ENCODE measurements at places on chromosomes 13 and 19. TPM values are rescaled to one million over a fixed set of nuclear protein-coding genes. Genes with fewer than 3 reads are reported as not detected.

Gene ODAD3
- 0.30 TPM for total RNA-seq

Gene MBD3L3
- not detected for total RNA-seq

Gene CD70
- 14.7 TPM for total RNA-seq

Gene CNN1
- total RNA-seq: not detected

Gene FAM216B
- not detected for total RNA-seq

Gene CALR3
- not detected for total RNA-seq

- DNase-seq: no peak
These were observed 15.6 kb downstream of the RHPN2 start for GRCh38 chr19:33048806-33049676.

GRCh38 chr19:8705742-8706141 is 7.1 kb upstream of the ACTL9 start:
- DNase-seq: no peak

DNA sequence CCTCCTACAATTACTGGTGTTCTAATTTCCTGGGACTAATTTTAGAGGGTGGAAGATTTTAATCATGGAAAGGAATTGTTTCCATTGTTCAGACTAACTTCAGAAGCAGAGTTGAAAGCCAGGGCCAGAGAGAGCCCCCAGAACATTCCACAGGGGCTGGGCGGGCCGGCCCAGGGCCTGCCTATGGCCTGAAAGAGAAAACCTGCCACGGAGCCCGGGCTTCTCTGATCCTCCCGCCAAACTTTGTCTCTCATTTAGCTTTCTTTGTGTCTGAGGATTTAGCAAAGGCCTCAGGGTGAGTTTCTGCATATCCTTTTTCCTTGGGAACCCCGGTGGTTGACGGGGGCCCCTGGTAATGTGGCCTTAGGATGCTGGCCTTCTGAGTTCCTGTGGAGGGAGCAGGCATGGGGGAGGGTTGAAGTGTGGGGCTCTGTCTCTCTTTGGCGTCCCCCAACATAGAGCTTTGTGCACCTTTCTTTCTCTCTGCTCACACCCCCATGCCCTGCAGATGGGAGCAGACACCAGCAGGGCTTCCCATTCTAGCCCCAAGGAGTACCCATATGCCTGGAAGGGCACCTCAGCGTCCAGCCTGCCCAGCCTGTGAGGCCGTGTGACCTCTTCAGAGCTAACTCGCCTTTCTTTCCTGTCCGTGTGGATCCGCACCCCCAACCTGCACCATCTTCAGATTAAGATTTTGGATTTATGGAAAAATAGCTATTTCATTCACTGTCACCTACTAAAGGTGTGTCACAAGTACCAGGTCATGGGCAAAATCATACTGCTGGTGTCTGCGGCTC is 539.5 kb downstream of the FGF9 start:
- no peak for DNase-seq

- DNase-seq: no peak
These were observed 943 bp downstream of the GJB6 start for GRCh38 chr13:20230913-20231838.

GRCh38 chr19:16366433-16367260 is 42.0 kb downstream of the KLF2 start:
- no peak for DNase-seq

DNA sequence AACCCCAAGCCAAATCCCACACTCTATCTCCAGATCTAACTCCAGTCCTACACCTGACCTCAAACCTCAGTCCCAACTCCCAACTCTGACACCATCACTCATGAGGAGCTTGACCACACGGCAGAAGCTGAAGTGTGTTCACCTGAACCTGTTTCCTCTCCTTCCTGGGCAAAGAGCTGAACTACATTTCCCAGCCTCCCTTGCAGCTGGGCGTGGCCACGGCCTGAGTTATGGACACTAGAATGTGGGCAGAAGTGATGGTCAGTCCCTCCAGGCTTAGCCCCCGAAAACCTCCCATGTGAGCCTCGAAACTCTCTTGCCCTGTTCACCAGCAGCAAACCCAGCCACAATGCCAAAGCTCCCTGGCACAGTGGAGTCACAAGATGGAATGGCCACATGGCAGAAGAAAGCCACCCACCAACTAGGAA is 19.5 kb upstream of the MEIS3 start:
- DNase-seq: peak; percentile 35

DNA sequence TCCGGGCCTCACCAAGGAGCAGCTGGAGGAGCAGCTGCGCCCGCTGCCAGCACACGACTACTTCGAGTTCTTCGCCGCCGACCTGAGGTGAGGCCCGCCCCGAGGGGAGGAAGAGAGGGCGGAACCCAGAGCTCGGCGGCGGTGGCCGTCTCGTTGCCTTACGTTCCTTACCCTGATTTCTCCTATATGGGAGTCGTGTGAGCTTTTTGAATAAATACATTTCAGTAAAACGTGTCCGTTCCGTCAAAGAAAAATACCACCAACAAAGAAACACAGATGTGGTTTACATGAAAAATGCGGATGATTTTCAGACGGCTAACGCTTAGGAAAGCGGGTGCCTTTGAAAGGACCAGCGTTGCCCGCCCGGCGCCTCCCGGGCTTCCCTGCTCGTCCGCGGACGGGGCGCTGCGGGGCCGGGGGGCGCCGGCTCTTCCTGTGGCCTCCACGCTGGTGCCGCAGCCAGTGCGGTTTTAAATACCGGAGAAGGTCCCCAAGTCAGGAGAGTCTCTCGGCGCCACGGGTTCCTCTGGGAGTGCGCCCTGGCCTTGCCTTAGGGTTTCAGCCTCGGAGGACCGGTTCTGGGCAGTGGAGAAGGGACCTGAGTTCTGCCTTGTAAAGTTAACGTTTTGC is 755 bp downstream of the UPF3A start:
- peak; percentile 79 for DNase-seq

GRCh38 chr13:51303063-51303552 is 36.4 kb upstream of the SERPINE3 start:
- no peak for DNase-seq

GRCh38 chr13:43493496-43494000 is 293.2 kb downstream of the ENOX1 start:
- DNase-seq: no peak

GRCh38 chr19:6318772-6319171 is 14.6 kb downstream of the ACER1 start:
- peak; percentile 4 for DNase-seq

DNA sequence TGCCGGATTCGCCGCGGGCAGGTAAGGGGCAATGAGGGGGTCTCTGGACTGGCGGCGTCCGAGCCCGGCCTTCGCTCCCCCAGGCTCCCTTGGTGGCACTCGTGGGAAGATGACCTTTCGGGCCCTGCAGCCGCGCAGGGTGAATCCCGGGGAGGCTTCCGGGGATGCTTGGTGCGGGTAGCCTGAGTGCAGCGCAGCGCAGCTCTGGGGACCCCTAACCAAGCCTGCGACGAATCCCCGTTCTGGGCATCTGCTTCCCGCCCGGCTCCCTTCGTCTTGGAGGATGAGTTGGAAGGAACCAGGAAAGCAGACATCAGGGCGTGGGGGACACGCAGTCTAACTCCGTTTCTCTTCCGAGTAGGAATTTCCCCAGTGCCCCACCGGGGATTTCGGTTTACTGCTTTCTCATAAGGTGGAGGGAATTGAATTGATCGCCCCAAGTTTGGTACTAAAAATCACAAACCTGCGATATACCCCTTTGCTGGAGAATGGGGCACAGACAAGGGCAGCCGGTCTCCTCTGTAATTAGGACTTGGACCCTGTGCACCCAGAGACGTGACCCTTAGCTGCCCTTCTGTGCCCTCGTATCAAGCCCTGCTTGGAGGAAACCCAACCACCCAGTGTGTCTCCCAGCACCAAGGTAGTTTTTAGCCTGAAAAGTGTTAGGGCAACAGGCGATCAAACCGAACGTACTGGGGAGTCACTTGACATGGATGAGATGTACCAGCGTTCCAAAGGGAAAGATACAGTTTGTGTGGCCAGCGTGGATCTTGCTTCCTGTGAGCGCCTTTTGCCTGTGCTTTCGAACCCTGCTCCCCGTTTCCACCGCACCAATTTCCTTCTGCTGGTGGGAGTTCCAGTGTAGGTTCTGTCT is 1.0 kb downstream of the GPC5 start:
- no peak for DNase-seq

- no peak for DNase-seq
These were observed 2.4 kb downstream of the GADD45GIP1 start for GRCh38 chr19:12954612-12954962.

DNA sequence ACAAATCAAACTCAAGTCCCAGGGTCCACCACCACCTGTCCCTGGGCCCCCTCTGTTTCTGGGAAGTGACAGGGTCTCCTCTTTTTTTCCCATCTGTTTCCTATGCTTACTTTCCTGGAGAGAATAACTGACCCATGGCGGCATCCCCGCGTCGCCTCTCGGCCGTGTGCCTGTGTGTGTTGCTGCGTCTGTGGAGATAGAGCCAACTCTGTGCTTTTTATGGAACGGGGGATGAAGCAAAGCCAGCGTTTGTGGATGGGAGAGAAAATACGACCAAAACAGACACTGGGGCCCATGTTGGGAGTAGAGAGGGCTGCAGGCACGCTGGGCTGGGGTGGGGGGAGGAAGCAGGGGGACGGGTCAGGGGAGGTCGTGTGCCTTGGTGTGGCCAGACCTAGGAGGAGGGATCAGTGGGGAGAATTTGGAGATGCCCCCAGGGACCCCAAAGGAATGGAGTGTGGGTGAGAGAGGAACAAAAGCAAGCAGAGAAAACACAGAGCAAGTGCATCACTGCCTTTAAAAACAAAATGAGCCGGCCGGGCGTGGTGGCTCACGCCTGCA is 16.6 kb downstream of the PLK5 start:
- no peak for DNase-seq

DNA sequence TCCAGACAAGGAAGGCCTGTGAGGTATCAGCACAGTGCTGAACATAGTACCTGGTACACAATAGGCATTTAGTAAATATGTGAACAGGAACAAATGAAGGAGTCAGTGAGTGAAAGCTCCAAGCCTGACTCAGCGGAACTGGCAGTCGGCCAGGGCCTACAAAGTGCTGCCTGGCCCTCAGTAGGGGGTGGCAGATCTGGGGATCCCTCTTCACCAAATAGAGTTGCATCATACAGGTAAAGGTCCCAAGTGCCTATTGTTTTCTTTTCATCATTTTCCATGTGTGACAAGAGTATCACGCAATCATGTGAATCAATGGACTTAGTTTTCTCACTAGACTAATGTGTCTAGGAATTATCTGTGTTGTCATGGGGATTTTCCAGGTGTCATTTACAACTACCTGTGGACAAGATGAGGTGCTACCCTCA is 9.2 kb downstream of the CYP2B6 start:
- peak; percentile 87 for DNase-seq

DNA sequence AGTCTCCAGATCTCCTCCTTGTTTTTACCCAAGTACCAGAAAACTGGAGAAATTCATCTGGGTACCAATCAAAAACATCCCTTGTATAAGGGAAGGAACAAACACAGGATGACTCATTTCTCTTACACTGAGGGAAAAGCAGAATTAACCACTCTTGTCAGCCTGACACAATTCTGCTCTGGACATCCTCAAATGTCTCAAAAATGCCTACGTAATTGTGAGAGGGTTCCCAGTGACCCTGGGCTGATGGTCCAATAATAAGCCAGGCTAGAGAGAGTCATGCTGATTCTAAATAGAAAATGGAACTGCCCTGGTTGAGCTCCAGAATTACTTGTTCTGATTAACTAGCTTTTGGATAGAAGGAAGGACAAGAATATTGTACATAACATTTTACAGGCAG is 14.5 kb downstream of the ZNF708 start:
- no peak for DNase-seq
